ENCODE measurements at places on chromosomes 12 and 14. TPM values are rescaled to one million over a fixed set of nuclear protein-coding genes. Genes with fewer than 3 reads are reported as not detected.

VDR gene
- 9.8 TPM for total RNA-seq

GRCh38 chr12:124516850-124517249 lies 50.6 kb downstream of the NCOR2 start:
- H3K36me3 ChIP-seq = peaks cover 3% of the 10 kb centered on the region
- DNase-seq = no peak
- H3K4me1 ChIP-seq = peaks cover 36% of the 10 kb centered on the region
- H3K27me3 ChIP-seq = no peaks in the 10 kb centered on the region
- no peak overlapping the region for H3K4me3 ChIP-seq

GRCh38 chr14:63045234-63045611 lies at the start of gene KCNH5:
Gene KCNH5 (minus strand): TSS chr14:63045458. CDS start chr14:63045186, 272 bp downstream.
- H3K4me3 ChIP-seq = peak within 1 kb of the TSS; percentile 53
- H3K27me3 ChIP-seq = peaks cover 12% of the 10 kb centered on the region
- H3K4me1 ChIP-seq = no peaks in the 10 kb centered on the region
- H3K36me3 ChIP-seq = no peaks in the 10 kb centered on the region

PROX2 gene
- not detected for total RNA-seq

GRCh38 chr12:15868186-15868585 lies 14.0 kb upstream of the STRAP start:
- H3K27ac ChIP-seq = no peak overlapping the region
- no peaks in the 10 kb centered on the region for H3K27me3 ChIP-seq
- H3K36me3 ChIP-seq = no peaks in the 10 kb centered on the region
- H3K4me1 ChIP-seq = no peaks in the 10 kb centered on the region
- no peak for DNase-seq
- no peak overlapping the region for H3K4me3 ChIP-seq

- no peaks in the 10 kb centered on the region for H3K36me3 ChIP-seq
- no peaks in the 10 kb centered on the region for H3K4me1 ChIP-seq
- H3K27ac ChIP-seq = no peak overlapping the region
- no peaks in the 10 kb centered on the region for H3K27me3 ChIP-seq
- no peak overlapping the region for H3K4me3 ChIP-seq
Observed at GRCh38 chr14:69413483-69413882, 15.0 kb downstream of the SLC39A9 start.

SH2B3 gene
- total RNA-seq = 7.4 TPM

OAS2 gene
- total RNA-seq = 2.3 TPM
